ENCODE measurements at places on chromosomes 6 and 20.

DNA sequence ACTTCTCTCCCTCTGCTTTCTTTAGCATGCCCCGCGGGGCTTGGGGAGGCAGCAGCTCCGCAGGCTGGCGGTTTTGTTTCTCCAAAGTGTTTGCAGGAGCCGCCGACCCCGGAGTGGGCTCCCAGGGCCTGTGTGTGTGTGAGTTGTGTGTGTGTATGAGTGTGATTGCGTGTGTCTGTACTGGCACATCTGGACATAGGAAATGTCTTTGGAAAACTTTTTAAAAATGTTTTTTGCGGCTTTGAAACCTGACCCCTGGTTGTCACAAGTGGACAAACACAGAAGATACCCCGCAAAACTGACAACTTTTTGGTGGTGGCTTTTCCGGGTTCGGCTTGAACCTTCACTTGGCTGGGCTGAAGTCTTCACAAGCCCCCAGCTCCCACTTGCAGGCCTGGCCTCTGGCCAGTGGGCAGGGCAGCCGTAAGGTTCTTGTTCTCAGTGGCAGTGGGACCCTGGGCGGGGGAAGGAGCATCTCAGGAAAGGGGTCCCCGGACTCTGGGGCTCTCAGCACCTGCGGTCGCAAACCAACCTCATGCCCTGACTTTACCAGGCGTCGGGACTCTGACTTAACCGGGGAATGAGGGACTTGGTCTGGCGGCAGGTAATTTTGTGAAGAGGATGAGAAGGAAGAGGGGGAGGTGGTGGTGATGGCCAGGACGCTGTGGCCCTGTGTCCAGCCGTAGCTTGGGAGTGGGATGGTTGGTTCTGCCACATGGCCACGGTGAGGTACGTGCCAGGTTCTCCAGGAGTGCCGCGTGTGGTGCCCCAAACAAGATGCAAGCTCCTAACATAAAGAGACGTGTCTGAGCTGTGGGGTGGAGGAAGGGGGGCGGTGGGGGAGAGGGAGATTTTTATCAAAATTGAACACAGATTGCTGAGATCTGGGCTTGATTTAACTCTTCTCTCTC is 619 bp downstream of the DAAM2 start:
- no peak for DNase-seq

DNA sequence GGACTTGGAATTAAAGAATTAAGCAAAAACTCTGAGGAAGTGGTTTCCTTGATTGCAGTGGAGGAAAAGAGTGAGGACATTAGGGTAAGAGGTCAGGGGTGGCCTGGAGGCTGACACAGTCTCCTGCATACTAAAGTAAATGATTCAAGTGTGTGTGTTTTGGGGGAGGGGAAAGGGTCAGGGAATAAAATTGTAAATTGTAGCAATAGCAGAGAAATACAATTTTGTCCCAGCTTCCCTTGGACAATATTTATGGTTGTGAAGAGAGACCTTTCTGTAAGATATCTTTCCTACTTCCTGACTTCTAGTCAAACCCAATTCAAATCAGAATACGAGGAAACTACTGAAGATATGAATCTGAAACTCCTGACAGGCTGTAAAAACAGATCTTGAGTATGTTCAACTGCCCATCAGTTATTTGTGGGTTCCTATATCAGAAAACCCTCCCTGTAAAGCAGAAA is 143.4 kb upstream of the HMGN3 start:
- no peak for DNase-seq

GRCh38 chr20:14925300-14925699 is 587.9 kb upstream of the FLRT3 start:
- DNase-seq, result no peak

- DNase-seq, result no peak
Observed at GRCh38 chr20:14223806-14224205, 113.6 kb downstream of the FLRT3 start.

GRCh38 chr6:150230832-150231524 is 88.1 kb downstream of the PPP1R14C start:
- DNase-seq, result no peak

DNA sequence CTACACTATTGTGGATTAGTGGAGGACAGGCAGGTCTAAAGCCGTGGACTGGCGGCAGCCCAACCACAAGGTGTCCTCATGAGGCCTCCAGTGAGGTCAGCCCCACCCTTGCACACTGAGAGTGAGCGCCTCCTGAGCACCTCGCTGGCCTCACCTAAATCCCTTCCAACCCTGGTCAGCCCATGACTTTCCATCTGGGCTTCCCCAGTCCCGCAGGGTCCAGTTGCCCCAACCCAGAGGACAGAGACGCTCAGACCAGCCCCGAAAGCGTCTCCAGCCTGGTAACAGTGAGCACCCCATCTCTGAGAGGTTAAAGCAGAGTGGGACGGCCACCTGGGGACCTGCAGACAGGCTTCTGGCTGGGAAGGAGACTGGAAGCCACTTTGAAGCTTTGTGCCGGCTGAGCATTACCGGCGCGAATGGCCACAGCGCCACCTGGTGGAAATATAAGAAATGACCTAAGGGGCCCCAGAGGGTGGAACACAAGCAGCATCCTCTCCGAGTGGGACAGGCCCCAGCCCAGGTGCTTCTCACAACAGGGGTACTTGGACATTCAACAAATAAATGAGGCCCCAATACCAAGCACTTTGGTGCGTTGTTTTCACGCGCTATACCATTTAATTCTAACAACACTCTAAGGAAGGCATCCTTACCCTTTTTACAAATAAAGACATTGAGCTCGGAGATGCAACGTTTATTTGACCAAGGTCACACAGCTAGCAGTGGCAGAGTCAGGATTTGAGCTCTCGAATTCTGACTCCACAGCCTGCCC is 65.7 kb upstream of the TOP1 start:
- peak; percentile 61 for DNase-seq

DNA sequence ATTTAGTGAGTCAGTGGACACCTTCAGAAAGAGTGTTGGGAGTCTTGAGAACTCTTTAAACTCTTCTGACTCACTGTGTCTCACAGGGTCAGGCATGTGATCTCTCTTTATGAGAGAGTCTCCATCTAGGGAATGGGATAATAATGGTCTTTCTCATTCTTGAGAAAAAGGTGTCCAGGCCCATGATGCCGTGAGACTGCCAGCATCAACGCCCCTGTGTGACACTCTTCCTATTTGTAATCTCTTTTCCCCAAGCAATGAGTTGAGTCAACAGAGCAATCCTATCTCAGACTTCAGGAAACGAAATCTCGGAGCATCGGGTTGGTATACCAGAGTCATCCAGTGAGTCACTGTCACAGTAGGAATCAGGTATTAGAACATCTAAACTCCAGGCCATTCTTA is 82.3 kb upstream of the BMP2 start:
- no peak for DNase-seq

GRCh38 chr20:18537651-18538050 is 29.6 kb upstream of the SMIM26 start:
- no peak for DNase-seq

DNA sequence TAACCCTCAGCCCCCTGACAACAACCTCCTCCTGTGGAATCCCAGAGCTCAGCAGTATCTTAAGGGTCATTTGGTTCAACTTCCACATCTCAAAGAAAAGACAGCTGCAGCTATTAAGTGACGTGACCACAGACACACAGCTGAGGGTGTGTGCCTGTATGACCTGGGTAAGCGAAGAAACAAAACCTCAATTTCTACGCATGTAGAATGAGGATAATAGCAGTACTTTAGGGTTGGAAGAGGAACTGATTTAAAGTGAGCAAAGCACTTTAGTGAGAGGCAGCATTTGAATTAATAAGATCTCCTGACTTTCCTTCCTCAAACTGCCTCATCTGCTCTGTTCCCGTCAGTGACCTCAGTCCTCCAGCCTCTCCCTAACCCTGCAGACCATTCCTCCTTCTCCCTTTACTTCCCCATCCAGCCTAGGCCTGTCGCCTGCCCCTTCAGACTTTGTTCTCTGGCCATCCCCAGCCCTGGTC is 6.8 kb upstream of the ARMC2 start:
- no peak for DNase-seq

DNA sequence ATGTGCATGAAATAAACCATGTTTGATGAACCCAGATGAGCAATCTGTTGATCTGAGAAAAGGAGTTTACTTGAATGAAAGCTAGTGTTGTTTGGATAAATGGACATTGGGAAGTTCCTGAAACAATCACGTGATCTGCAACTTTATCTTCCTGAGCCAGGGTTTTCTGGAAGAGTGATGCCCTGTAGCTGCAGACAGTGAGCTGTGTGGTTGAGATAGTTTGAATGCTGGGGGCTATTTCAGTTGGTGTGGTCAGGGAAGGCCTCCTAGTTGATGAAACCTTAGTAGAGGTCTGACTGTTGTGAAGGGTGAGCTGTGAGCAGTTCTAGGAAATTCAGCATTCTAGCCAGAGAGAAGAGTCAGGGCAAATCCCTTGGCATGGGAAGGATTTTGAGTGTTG is 643.7 kb downstream of the UTRN start:
- DNase-seq, result no peak

- no peak for DNase-seq
Observed at GRCh38 chr20:57628047-57628961, 8.1 kb upstream of the ZBP1 start.

DNA sequence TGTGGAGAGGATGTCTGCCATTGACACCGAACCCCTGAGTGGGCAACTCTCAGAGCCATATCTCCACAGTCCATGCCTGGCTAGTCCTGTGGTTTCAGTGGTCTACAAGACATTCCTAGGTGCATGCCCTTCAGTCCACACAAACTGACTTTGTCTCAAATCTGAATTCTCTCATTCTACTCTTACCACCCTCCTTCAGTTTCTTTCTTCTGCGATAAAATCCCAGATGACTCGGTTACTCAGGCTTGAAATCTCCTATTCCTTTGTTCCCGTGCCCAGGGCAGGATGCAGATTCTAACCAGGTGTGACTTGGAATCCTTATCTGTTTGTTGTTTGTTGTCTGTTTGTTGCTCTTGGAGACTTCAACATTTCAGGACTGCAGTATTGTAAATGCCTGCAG is 9.3 kb downstream of the CDS2 start:
- no peak for DNase-seq

DNA sequence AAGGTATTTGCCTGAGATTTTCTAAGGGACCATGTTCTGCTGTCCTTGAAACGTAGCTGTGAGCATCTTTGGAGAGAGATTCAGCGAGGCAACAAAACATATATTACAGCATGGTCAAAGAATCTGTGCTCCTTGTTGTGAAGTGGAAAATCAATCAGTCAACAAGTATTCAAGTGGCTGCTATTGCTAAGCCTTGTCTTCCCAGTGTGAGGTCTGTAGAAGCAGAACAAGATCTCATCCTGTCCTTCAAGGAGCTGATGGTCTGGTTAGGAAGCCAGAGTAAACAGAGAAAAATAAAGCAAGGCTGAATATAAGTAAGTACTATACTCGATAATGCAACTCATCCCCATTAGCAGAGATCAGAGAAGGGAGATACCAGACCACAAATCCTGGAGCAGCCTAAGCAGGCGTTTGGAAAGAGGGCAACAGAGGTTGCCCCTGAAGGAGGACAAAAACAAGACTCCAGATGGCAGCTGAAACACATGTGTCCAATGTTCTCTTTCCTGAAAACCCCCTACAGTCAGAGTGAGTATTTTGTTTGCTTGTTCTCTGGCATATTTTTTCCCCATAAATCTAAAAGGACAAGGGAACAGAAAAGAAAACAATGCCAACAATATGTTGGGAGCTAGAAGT is 392.0 kb downstream of the SYNE1 start:
- DNase-seq, result no peak

- DNase-seq, result no peak
Observed at GRCh38 chr6:106609699-106610098, 19.6 kb downstream of the RTN4IP1 start.

All from NCI-H1930 (cell line).